ENCODE measurements at places on chromosomes 13 and 19.

- DNase-seq: no peak
These were observed 63.1 kb upstream of the FRY start for GRCh38 chr13:31968473-31968872.

GRCh38 chr19:39154629-39155100 lies 29.1 kb downstream of the PAK4 start:
- no peak for DNase-seq

DNA sequence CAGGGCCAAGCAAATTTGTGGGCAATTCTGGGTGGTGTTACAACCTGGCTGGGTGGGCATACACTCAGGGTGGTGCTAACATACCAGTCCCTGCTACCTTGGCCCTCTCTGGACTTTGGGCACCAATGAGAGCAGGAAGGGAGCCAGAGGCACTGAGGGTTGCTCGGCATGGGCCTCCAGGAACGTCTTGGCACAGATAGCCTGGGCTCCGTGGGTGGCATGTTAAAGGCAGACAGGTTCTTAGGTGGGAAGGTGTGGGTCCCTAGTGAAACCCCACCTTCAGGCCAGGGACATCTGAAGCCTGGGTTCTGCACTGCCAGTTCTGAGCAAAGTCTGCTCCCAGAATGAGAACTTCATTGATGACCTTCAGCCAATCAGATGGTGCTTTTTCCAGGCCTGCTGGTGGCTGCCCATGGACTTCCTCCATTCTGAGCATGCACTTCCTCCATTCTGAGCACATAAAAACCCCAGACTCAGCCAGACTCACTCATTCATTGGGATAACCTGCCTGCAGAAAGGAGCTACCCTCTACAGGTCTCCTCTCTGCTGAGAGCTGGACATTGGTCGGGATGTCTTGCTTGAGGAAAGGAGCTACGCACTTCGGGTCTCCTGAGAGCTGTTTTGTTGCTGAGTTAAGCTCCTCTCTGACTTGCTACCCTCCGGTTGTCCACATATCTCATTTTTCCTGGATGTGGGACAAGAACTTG lies 2567.1 kb downstream of the PCDH9 start:
- no peak for DNase-seq

GRCh38 chr13:113647351-113648215 lies 10.4 kb downstream of the ATP4B start:
- DNase-seq: no peak

- DNase-seq: no peak
These were observed 8.0 kb downstream of the ZNF671 start for GRCh38 chr19:57719424-57719823.

- DNase-seq: no peak
These were observed 28.0 kb downstream of the GGACT start for GRCh38 chr13:100560498-100561157.

DNA sequence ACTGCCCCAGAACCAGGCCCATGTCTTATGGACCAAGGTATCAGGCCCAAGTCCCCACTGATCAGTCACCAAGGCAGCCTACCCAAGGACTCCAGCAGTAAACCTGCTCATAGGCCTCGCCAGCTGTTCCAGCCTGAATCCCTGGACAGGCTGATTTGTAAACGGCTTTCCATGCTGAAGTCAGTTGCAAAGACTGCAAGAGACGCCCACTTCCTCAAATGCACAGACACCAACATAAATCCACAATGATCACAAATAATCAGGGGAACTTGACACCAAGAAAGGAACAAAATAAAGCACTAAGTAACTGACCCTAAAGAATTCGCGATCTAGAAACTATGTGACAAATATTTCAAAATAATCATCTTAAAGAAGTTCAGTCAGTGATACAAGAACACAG lies 75.2 kb downstream of the RXFP2 start:
- no peak for DNase-seq

DNA sequence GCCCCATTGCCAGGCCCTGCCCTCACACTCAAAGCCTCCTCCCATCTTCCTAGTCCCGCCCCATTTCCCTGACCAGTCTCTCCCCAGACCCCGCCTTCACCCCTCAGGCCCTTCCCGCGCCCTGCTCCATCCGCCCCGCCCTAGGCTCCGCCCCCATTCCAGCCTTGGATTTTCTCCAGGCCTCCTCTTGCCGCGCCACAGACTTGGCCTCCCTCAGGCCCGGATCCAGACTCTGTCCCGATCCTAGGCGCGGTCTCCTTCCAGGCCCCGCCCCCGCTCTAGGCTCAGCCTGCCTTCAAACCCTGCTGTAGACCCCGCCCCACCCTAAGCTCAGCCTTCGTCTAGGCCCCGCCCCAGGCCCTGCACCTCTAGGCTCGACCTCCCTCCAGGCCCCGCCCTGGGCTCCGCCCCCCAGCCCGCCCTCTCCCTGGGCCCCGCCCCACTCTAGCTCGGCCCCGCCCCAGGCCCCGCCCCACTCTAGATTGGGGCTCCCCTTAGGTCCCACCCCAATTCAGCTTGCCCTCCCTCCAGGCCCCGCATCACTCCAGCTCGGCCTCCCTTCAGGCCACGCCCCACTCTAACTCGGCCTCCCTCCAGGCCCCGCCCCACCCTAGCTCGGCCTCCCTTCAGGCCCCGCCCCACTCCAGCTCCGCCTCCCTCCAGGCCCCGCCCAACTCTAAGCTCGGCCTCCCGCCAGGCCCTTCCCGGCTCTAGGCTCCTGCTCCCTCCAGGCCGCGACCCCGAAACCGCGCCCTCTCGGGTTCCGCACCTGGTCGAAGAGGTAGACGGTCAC lies 18.5 kb downstream of the LMTK3 start:
- DNase-seq: peak; percentile 94

DNA sequence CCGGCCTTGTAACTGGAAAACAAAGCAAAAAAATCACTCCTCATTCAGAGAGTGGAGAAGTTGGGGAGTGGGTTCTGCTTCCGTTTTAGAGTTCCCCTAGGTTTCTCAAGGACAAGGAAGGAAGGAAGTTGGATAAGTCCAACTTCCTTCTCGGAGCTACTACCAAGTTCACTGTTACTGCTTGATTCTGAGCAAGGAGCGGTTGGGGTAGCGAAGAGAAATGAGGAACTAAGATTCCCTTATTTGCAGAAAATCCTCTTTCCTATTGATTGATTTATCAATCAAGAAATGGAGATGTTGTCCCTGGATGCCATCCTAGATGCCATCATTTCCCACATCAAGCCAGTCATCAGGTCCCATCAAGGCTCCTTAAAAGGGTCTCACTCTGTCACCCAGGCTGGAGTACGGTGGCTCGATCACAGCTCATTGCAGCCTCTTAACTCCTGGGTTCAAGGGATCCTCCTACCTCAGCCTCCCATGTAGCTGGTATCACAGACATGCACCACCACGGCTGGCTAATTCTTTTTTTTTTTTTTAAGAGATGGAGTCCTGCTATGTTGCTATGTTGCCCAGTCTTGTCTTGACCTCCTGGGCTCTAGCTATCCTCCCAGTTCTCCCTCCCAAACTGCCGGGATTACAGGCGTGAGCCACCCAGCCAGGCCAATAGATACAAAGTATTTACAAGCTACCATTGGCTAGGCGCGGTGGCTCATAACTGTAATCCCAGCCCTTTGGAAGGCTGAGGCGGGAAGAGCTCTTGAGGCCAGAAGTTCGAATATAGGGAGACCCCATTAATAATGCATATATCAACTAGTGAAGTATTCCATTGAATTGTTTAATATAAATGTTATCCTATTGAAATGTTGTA lies 809 bp upstream of the B9D2 start:
- no peak for DNase-seq

- peak; percentile 17 for DNase-seq
These were observed at the start of gene HS6ST3 for GRCh38 chr13:96089749-96090239. Gene HS6ST3 (plus strand): TSS chr13:96090107.

GRCh38 chr19:42301646-42302203 lies at the start of gene PRR19:
Gene PRR19 (plus strand): TSS chr19:42302132. CDS start chr19:42309585, 7,453 bp downstream.
- DNase-seq: no peak

DNA sequence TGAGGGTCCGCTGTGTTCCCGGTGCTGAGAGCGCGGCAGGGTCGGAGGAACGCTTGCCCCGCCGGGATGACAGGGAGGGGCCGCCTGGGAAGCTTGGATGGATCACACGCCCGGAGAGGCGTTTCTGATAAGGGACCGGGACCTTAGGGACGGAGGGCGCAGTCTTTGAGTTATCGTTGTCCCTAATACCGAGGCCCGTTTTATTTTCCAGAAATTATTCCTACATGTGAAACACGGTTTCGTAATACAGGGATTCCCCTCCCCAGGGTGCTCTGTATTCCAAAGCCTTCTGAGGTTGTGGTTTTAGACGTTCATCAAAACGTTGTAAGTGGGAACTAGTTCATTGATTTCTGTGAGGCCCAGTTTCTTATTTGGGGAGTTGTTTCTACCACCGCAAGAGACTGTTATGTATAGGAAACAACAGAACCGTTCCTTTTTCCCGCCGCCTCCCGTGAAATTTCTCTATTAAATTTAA lies 752 bp downstream of the PDCD5 start:
- no peak for DNase-seq

DNA sequence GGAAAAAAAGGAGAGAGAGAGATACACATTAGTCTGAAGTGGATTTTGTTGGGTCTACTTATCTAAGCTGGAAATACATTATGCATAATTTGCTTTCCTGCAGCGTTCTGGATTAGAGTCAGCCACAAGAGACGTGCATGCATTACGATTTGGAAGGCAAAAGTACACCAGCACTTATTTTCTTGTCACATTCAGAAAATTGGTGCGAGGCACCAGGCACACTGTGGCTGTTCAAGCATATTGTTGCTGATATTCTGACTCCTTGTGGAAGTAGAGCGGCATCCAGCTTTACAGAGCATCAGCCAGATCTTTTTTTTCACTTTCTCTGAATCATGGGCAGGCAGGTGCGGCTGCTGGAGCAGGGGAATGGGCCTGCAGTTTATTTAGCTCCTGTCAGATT lies 905.6 kb upstream of the SPRY2 start:
- DNase-seq: no peak

DNA sequence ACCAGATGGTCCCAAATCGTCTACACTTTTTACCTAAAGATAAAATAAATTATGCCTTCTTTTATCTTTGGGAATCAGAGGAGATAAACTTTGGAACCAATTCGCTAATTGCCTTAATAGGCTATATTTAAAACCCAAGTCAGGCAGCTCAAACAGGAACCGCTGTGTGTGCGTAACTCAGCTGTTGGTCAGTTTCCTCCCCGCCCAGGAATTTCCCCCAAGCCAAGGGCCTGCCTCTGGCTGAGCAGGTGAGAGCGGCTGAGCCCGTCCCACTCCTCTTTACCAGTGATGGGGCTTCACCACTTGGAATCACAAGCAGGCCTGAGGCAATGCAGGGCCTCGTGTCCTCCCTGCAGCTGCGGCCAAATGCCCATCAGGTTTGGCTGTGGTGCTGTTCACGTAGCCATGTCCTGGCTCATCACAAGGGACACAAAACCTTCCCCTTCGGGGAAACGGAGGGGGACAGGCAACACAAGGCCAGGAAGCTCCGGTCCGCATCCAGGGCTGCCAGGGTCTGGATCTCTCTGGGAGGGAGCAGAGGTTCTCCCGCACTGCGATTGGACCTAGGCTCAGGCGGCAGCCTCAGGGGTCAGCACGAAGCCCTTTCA lies 503 bp upstream of the SLC7A9 start:
- DNase-seq: no peak

GRCh38 chr13:73876323-73876722 lies 257.9 kb downstream of the KLF12 start:
- no peak for DNase-seq

GRCh38 chr13:45751885-45752284 lies 49.8 kb downstream of the CBY2 start:
- no peak for DNase-seq

GRCh38 chr19:41367848-41368301 lies 3.9 kb upstream of the B9D2 start:
- DNase-seq: no peak

DNA sequence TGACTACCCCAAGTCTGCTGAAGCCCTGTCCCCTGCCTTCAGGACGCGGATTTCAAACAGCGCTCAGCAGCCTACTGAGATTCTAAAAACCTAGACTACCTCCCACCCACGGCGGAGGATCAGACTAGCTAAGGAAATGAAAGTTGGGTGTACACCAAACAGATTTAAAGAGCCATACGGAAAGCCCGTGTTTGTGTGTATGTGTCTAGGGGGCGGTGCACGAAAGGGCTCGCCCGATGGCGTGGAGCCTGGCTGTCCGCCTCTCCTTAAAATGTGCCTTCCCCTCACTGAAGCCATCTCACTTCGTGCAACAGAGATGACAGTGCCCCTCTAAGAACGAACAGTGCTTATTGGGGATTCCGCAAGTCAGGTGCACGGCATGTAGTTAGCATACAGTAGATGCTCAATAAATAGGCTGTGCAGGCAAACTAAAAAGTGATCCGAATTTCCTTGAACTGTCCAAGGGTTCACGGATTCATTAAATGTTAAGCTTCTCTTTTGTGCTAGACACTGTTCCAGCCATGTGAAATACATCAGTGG lies 639 bp downstream of the LENG1 start:
- peak; percentile 47 for DNase-seq

GRCh38 chr13:111909971-111910671 lies 156.8 kb upstream of the SOX1 start:
- no peak for DNase-seq

DNA sequence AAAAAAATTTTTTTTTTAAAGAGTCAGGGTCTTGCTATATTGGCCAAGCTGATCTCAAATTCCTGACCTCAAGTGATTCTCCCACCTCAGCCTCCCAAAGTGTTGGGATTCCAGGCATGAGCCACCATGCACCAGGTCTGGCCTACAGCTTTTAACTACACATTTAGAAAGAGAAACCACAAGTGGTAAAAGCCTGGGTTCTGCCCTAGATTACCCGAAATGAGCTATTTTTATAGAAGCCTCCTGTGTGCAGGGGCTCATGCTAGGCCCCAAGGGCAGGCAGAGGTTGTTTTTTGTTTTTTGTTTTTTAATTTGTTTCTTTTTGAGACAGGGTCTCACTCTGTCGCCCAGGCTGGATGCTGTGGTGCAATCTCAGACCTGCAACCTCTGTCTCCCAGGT lies 14.0 kb upstream of the MYADM start:
- no peak for DNase-seq

DNA sequence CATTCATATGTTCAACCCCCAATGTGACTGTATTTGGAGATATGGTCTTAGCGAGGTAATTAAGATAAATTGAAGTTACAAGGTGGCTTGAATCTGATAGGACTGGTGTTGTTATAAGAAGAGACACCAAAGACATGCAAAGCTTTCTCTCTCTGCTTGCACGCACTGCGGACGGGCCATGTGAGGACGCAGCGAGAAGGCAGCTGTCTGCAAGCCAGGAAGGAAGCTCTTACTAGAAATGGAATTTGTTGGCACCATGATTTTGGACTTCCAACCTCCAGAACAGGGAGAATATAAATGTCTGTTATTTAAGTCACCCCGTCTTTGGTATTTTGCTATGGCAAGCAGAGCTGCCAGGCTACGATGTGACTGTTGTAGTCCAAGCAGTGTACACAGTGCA lies 4.8 kb downstream of the DLEU7 start:
- no peak for DNase-seq

- no peak for DNase-seq
These were observed 53.2 kb upstream of the GAS6 start for GRCh38 chr13:113917096-113917495.

DNA sequence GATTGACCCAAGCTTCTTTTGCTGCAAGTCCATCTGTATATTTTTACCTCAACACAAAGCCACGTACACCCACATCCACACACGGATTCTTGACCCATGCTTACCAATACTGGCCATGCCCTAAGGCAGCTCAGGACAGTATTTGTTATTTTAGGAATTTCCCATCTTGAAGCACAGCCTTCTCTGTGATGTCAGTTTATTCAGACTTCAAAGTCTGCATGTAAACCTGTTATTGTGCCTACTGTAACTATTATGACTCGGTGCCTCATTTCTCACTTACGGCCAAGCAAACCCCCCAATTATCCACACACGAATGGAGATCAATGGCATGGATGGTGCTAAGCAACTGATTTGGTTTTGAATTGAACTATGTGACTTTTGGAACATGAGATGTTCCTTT lies 17.5 kb downstream of the CLDN10 start:
- DNase-seq: no peak

- DNase-seq: no peak
These were observed 2.5 kb downstream of the KDM4B start for GRCh38 chr19:4971424-4971793.
